ENCODE measurements at places on chromosomes 6 and 20.

DNA sequence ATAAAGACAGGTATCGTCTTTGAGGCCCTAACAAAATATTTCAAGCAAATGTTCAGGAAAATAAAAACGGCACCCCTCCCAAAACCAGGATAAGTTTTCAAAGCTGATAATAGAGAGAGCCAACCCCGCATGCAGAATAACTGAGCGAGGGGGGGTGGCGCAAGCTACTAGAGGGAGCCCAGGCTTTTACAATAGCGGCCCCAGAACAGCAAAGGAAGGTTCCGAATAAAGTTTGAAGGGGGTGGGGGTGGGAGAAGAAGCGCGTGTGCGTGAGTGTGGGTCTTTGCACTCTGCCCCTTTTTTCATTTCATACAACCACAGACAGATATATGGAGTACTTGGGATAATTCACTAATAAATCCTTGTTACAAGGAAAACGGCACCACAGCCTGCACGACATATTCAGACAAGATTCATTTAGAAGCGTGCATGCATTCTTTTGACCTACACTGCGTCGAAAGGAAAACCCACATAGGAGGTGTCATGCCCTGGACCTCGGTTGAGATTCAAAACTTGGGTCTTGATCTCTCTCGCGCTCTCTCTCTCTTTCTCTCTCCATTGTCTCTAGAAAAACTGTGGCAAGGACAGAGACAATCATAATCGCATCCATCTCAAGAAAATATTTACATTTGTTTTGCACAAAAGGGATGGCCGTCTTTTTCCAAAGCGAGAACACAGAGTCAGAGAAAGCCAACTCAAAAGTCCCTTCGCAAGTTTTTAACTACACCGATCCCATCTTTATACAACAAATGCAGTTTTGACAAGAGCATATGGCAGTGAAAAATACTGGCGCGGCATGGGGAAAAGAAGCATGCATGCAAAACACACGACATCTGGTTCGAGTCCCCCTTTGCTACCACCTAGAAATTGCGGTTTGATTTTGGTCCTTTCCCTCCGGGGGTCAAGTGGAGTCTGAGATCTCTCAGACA, 1.6 kb downstream of the OLIG3 start:
- no peak for DNase-seq

GRCh38 chr6:30168741-30169140, 5.4 kb downstream of the TRIM15 start:
- DNase-seq: no peak

GRCh38 chr6:142697922-142698321, 247.1 kb downstream of the HIVEP2 start:
- DNase-seq: peak; percentile 56

DNA sequence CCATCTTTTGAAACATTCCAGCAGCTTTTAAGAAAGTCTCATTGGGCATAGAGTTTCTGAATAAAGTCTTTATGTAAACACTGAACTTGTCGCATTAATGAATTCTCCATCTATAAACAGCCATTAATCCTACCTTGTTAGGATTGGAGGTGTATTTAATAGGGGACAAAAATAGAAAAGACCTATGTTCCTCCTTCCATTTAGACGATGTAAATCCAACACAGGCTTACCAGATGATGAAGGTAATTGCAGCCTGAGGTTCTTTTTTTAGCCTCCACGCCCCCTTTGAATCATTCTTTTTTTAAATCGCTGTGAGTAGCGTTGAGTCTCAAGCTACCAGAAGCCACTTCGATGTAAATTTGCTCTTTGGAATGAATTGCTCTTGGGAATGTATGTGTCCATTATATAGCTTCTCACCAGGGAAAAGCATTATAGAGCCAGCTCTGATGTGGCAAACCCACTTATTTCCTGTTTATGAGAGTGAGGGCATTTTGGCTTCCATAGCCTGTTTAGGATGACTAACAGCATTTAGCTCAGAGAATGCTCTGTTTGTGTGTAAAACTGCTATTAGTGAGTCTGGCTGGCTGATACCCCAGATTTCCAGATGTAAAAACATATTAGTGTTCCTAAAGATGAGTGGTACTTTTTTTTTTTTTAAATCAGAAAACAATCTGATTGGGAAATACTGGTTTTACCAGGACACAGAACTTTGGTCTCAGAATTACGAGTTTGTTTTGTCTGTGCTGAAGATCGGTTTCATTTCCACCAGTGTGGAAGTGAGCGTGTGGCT, 74.9 kb upstream of the CLDN20 start:
- DNase-seq: peak; percentile 66

DNA sequence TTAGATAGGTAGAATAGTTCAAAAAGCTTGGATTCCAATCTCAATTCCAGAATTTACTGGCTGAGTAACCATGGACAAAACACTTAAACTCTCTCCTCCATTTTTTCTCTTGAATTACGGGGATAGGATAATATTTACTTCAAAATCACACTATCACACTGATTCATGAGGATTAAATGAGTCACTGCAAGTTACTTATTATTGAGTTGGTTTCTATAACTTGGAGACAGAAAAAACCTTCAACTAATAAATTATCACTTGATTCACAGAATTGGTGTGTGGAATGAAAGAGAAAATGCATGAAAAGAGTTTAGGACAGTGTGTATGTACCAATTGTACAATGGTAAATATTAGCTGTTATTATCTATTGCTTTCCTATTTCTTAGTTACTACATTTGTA, 585.2 kb downstream of the PHF3 start:
- no peak for DNase-seq

DNA sequence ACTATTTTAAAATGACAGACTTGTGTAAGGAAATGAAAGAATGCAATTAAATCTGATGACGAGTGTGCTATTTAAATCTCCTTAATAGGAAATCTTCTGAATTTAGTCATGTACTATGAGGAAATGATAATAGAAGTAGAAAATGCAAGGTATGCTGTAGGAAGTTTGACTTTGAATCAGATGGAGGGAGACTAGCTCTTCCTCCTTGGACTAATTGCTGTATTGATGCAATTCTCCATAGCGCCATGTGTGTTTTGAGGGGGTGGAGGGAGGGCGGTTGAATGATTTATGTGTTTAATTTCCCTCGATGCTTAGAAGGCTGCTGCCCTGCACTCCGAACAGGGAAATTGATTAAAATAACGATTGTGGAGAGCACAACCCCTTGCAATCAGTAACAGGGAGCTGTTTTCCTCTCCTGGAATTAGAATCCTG, 214.4 kb upstream of the PRND start:
- no peak for DNase-seq

- DNase-seq: peak; percentile 36
Observed at GRCh38 chr20:35942243-35942642, 12.1 kb downstream of the SCAND1 start.
